ENCODE measurements at places on chromosomes 2 and 18. TPM values are rescaled to one million over a fixed set of nuclear protein-coding genes. Genes with fewer than 3 reads are reported as not detected.

- H3K4me1 ChIP-seq: peaks cover 19% of the 10 kb centered on the region
- H3K4me3 ChIP-seq: no peak overlapping the region
- H3K27me3 ChIP-seq: no peaks in the 10 kb centered on the region
- no peak overlapping the region for H3K27ac ChIP-seq
These were observed 13.6 kb downstream of the ARID5A start for GRCh38 chr2:96549967-96550786.

GRCh38 chr2:169222665-169223064 lies 139.7 kb downstream of the LRP2 start:
- H3K4me1 ChIP-seq: no peaks in the 10 kb centered on the region
- DNase-seq: no peak
- no peak overlapping the region for H3K27ac ChIP-seq
- H3K4me3 ChIP-seq: no peak overlapping the region

- no peak overlapping the region for H3K4me3 ChIP-seq
- no peaks in the 10 kb centered on the region for H3K36me3 ChIP-seq
These were observed 61.7 kb downstream of the STRADB start for GRCh38 chr2:201513271-201513670.

GRCh38 chr2:97901862-97902261 lies 93.9 kb downstream of the TMEM131 start:
- no peaks in the 10 kb centered on the region for H3K4me1 ChIP-seq
- H3K36me3 ChIP-seq: peaks cover 6% of the 10 kb centered on the region
- no peak overlapping the region for H3K27ac ChIP-seq
- no peaks in the 10 kb centered on the region for H3K27me3 ChIP-seq
- no peak overlapping the region for H3K4me3 ChIP-seq

The INPP5D gene
- 33.3 TPM for total RNA-seq

The SAG gene
- total RNA-seq: not detected

All from upper lobe of right lung (tissue), 1 donor.